Activated CD4-positive, alpha-beta T cell treated with anti-CD3 and anti-CD28 coated beads, Interleukin-2, amount 50 U/mL, for 4 hours (primary cell): ENCODE measurements at places on chromosomes 12 and 14.

DNA sequence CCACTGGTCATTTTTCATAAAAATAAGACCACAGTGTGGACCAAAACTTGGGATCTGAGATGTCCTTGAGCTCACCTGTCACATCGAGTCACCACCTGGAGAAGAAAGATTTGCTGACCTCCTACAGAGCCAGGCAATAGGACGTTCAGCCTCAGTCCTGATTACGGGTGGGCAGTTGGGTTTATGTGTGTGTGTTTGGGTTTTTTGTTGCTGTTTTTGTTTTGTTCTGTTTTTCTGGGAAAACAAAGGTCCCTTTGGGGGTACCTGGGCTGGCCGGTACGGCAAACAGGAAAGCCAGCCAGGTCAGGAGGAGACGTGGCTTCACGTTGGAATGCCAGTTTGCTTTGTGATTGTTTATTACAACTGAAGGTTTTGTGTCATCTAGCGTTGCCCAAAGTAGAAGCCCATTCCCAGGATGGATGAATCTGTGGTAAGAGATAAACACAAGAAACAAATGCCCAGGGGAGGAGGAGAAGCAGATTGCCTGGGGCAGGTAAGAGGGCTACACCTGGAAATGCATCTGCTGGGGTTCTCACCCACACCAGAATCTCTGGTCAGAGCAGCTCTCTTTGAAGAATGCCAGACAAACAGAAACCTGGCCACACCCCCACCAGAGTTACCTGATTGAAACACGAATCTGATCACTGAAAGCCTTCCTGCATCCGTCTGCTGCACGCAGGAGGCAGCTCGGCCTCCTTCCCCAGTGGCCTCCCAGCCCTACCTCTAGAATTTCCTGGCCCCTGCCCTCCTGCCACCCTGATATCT, 100.1 kb upstream of the DIO3 start:
- DNase-seq = no peak

DNA sequence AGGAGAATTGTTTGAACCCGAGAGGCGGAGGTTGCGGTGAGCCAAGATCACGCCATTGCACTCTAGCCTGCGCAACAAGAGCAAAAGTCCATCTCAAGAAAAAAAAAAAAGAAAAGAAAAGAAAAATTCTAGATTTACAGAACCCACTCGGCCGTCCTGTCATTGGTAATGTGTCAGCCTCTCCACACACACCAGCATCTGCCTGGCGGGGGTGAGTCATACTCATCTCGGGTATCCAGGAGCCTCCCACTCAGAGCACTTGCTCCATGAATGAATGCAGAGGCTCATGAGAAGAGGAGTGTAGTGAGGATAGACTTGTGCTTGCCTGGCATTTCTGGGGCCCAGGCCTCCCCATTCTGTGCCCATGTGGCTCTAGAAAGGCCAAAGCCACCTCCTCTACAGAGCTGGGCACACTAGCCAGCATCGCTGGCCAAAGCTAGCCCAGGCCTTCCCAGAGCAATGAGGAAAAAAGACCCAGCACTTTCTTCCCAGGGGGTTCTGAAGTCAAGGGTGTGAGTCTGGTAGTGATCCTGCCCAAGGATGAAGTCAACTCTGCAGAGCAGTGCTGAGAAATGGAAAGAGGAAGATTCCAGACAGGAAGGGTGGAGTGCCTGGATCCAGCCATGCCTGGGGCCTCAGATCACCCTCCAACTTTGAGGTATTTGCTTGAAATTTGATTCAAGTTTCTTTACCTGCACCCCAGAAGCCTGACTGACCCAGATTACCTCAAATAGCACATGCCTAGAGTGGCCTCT, 31.2 kb upstream of the KLC1 start:
- DNase-seq = no peak

DNA sequence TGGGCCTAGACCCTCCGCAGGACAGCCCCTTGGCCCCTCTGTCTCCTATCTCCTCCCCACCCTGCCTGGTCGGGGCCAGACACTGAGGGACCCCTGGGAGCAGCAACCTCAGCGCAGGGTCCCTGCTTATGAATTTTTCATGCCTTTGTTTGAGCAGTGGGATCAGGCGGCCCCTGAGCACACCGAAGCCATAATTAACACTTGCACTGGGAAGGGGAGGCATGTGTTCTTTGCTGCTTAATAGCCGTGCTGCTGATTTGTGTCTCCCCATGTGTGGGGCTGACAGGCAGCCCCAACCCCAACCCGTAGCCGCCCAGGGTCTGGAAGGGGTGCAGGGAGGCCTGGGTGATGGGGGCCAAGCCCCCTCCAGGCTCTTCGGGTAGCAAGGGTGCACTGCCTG, 52.7 kb downstream of the FBRSL1 start:
- no peak for DNase-seq

GRCh38 chr12:74889073-74889472, 320.6 kb downstream of the KCNC2 start:
- no peak for DNase-seq

DNA sequence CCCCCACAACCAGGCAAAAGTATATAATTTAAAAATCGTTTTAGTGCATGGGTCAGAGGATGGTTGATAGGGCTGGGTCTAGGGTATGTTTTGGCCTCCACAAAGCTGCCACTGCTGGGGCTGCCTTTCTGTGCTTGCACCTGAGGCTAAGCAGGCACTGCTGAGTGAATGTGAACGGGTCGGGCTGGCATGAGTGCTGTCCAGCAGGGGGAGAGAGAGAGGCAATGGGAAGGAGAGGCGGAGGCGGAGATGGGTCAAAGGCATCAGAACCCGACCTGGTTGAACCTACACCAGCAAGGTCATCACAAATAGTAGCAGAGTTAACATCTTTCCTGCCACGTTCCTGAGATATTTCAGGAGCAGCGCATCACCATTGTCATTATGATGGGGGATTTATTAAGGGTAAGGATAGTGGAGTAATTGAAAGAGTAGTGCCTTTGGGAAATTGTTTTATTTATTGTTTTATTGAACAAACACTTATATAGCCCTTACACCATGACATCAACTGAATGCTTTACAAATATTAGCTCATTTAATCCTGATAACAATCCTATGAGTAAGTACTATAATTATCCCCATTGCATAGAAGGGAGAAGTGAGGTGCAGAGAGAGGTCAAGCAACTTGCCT, 5.8 kb upstream of the NRXN3 start:
- no peak for DNase-seq

GRCh38 chr12:15256761-15257160, 35.5 kb upstream of the RERG start:
- DNase-seq = no peak

- no peak for DNase-seq
Measured at GRCh38 chr12:57816855-57817151, 1.7 kb downstream of the AVIL start.

DNA sequence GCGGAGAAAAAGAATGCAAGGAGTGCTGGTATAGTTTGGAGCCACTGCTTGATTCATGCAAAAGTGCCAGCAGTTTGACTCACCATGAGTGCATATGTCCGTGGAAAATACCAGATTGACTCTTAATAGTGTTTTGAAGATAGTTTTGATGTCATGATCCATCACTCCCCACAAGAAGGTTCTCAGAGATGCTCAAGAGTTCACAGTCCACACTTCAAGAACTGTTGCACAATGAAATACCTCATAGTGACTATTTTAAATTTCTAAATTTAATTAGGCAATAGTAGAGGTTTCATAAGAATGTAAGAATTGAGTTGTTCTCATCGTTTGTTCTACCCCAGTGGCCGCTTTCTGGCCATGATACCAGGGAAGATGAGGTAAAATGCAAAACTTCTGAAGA, 286.6 kb upstream of the RGS6 start:
- DNase-seq = no peak

GRCh38 chr12:104280717-104281458, 22.7 kb upstream of the EID3 start:
- DNase-seq = no peak

DNA sequence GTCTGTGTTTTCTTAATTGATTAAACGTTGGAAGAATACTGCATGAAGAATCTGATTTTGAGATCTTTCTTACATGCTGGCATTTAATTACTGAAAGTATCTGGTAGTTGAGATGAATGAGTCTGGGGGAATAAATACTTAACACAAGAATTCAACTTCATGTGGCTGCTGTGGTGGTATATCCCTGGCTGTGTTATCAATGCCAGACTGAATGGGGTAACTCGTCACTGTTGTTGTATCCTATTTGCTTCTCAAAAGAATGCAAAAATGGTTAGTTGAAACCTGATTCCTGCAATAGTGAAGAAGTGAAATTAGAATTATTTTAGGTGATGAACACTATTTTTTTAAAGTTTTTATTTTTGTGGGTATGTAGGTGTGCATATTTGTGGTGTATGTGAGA, 72.5 kb downstream of the HMGA2 start:
- DNase-seq = no peak

- DNase-seq = no peak
Measured at GRCh38 chr12:76879710-76880518, 1.1 kb upstream of the CSRP2 start.

GRCh38 chr12:11901701-11902524, 168.8 kb upstream of the BCL2L14 start:
- DNase-seq = peak; percentile 7

GRCh38 chr12:2650261-2651067, 144.3 kb upstream of the FKBP4 start:
- no peak for DNase-seq

DNA sequence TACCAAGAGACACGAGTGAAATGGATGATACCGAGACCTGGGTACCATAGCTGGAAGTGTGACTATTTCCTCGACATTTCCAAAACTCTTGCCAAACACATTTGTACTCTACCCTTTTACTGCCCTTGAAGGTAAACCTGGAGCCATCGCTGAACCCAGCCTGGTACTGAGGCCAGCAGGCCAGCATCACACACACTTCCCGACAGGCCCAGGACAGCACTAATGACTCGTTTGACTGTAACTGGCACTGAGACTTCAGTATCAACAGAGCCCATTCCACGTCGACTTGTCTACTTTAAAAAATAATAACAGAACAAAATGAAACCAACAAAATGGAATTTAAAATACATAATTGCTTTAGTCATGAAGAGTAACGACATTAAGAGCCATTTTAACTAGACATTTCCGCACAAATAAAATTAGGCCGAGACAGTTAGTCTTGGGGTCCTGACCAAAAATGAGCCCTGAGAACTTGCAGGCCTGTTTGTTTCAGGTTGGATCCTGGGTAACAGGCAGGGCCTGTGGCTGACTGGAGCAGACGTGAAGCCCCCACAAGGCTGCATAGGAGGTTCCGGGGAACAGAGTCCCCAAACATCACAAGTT, 94.3 kb downstream of the RIMBP2 start:
- DNase-seq = no peak
